Naive B cell (primary cell): ENCODE measurements at places on chromosomes 2 and 18.

- no peak for DNase-seq
These were observed 14.0 kb upstream of the ANKRD62 start for GRCh38 chr18:12079491-12080237.

DNA sequence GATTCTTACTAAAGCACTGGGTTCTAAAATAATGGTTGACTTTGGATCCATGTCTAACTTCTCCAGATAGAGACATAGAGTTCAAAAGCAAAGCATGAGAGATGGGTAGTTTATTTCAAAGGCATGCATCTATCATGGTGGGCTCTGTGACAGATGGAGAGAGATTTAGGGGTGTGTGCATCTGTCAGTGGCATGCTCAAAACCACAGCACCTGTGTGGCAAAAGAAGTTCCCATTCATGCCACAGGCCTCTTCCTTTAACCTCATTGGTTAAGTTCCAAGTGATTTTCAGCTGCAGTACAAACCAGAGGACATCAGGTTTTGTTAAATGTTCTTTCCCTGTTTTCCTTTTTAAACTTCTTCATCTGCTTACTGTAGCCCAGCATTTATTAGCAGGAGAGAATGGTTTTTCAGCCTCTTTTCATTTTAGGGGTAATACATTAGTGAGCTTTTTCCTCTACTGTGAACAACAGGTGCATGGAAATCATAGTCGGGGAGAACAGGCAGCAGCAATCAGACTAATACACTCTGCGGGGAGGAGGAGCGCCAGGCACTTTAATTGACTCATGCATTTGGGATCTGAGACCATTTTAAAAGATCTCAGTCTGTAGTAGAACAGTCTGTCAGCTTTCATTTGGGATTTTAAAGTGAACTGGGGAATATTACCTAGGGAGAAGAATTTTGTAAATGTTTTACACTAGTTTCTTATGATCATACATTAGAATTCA, 52.4 kb upstream of the UPP2 start:
- no peak for DNase-seq

- no peak for DNase-seq
These were observed 11.5 kb downstream of the VPS4B start for GRCh38 chr18:63410792-63411191.

GRCh38 chr18:55695091-55695490, 107.1 kb upstream of the TCF4 start:
- no peak for DNase-seq

DNA sequence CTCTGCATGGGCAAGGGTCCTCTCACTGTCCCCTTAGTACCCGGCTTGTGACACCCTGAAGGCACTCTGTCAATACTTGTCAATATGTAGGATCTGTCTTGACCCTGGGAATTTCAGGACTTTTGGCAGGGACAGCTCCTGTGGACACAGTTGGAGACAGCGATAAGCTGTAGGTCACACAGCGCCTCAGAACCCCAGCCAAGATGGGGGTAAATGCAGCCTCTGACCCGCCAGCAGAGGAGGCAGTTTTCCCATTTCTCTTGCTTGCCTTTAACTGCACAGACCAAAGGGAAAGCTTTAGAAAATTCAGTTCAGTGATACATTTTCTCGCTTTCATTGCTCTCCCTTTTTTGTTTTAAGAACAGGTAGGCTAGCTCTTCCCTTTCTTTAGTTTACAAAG, 54.8 kb upstream of the KLHL29 start:
- DNase-seq: no peak

GRCh38 chr2:88841224-88841929, 149.9 kb downstream of the RPIA start:
- DNase-seq: no peak

GRCh38 chr2:39545957-39546356, 108.9 kb upstream of the MAP4K3 start:
- no peak for DNase-seq

DNA sequence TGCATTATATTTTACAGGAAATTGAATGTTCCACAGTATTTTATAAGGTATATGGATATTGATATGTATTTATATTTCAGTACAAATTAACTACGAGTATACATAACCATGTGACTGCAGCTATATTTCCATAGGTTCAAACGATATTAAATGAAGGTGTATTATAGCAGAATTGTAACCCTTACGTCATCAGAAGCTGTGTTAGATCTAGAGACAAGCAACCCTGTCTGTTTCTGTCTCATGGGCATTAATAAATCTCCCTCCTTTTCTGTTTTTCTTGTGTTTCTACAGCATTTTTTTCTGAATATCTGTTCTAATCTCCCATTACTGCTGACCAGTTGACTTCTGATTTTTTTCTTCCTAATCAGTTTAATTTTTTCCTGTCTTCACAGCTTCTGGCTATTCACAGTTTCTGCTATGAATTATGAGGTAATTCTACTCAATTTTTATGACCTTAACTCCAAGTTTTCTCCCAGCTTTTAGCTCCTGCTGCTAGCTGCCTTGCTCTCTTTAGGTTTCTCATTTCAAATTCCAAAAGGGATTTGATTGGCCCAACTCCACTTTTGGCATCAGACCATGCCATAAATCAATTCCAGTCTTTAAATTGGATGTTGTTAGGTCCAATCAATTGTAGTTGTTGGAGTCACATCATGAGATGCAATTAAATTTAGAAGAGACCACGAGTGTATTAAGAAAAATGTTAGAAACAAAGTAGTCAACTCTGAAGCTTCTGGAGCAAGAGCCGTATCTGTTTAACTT, 277.5 kb upstream of the ZSWIM2 start:
- DNase-seq: no peak

- DNase-seq: no peak
These were observed 131.9 kb downstream of the EVA1A start for GRCh38 chr2:75428646-75429443.

DNA sequence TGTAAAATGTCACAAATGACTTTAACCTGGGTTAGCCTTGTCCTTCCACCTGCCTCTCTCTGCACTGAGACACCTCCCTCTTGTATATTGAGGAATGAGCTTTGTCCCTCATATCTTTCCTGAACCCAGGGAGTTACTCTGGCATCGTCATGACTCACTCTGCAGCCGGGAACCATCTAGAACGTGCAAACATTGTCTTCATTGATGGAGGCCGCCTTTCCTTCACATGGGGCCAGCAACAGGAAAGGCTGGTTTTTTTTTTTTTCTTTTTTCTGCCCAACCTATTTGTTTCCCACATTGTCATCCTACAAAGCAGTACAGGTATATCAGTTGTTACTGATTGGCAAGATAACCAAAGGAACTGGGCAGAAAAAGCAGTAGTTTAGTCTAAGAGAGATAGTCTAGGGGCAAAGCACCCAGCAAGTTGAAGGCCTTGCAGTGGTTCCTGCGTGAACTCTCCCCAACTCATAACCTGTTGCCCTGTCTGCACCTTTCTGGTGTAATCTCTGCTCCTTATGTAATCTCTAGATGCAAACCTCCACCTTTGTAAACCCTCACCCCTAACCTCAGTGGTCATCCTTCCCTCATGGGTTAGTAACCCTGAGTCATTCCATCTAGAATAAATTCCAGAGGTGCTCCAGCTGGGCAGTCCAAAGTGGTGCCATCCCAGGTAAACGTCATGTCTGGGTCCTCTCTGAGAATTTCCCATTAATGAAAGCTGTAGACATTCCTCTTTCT, 38.3 kb downstream of the SLC40A1 start:
- no peak for DNase-seq

DNA sequence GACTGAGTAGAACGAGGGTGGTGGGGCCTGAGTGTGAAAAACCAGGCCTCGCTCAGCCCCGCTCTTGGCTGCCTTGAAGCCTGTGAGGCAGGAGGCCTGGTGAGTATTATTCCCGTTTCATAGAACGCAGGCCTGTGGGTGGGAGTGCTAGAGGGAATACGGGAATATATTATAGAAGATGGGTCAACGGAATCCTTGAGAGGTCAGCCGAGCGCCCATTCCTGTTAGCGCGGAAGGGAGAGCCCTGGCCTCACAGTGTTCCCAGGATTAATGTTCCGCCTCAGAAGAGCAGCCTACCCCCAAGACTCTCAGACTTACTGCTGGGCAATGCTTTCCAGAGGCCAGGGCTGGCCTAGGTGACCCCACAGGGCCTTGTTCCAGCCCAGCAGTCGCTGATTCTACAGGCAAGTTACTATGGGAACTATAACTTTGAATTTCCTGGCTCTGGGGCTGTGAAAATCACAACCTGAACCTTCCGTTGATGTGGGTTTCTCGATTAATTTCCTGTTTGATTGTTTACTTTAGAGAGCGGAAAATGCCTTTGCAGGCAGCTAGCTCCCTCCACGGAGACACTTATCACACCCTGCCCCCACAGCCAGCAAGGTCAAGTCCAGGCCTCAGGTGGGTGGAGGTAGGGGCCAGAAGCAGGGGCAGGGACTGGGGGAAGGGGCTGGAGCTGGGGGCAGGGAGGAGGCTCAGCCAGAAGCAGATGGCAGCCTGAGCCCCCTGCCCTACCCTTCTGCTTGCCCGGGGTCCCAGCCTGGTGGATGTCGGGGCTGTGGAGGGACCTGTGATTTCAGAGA, 108.3 kb downstream of the SMAD7 start:
- no peak for DNase-seq

DNA sequence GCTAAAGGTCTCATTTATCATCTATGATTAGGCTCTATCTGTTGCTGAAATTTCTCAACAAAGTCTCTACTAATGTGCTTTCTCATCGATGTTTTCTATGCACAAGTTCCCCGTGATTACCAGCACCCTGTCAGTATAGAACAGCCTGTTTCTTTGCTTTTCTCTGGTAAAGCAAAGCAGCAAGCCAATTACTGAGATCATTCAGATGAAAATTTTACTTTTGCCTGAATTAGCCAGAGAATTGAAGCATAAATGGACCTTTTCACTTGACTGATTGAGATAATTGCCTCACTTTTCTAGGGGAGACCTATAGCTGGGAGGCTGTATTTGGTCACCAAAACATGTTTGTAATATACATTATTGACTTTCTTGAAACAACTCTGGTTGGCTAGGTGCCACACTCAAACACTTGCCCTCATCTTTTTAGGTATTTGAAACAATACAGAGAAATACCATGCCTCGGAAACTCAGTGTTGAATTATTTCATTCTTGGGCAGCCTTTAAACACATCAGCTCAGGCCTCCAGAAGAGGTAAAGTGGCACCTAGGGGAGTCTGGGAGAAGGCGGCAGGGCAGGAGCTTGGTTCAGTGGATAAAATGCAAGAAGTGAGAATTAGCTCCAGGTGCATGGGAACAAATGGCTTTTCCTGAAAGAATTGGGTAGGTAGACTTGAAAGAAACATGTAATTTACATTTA, 96.2 kb downstream of the GALNT3 start:
- no peak for DNase-seq

GRCh38 chr2:200130762-200131166, 175.4 kb downstream of the MAIP1 start:
- no peak for DNase-seq

- no peak for DNase-seq
These were observed 95.2 kb upstream of the RAB6C start for GRCh38 chr2:129884221-129884786.

DNA sequence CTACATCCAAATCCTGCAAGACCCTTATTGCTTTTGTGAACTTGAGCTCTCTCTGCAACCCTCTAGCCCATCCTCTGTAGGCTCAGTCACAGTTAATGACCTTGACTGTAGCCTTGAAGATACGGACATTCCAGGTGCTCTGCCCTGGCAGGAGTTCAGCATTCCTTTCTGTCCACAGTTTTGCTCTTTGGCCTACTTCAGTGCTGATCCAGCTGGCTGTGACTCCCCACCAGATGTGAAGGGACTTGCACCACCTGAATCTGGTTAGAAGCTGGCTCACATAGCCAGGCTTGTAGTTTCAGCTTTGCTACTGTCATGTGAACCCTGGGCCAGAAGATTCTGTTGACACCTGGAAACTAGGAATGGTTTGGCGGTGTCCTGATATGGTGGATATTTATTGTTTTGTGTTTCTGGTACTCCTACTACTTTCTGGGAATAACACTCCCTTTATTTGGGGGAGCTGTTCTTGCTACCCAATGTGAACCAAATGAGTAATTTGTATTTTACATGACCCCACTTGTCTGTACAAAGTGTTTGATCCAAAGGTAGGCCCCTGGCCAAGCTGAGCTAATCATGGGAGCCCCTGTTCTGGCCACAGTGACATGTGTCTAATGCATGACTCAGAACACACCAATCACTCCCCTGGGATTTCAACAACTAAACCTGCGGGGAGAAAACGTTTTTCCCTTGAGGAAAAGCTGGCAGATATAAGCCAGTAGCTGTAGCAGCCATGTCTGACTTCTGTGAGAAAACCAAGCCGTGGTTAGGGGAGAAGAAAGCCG, 73.4 kb downstream of the CDCA7 start:
- no peak for DNase-seq
